ENCODE measurements at places on chromosomes 7 and 10. TPM values are rescaled to one million over a fixed set of nuclear protein-coding genes. Genes with fewer than 3 reads are reported as not detected.
A peak's percentile ranks its signal among the peaks of the same experiment; 100 is the strongest.

DNA sequence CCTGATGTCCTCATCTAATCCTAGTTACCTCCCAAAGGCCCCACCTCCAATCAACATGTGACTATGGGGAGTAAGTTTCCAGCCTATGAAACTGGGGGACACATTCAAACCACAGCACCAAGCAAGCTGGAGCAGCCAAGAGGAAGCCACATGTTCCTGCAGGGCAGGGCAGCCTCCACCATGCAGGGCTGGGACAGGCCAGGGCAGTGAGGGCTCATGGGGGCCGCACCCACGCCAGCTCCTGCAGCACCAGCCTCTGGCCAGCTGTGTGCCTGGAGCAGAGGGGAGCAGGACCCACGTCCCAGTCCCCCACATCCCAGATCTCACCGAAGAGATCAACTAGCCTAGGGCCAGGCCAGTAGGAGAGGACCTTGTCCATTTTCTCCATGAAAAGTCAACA lies 85.9 kb upstream of the INSIG1 start:
- no peak for DNase-seq

DNA sequence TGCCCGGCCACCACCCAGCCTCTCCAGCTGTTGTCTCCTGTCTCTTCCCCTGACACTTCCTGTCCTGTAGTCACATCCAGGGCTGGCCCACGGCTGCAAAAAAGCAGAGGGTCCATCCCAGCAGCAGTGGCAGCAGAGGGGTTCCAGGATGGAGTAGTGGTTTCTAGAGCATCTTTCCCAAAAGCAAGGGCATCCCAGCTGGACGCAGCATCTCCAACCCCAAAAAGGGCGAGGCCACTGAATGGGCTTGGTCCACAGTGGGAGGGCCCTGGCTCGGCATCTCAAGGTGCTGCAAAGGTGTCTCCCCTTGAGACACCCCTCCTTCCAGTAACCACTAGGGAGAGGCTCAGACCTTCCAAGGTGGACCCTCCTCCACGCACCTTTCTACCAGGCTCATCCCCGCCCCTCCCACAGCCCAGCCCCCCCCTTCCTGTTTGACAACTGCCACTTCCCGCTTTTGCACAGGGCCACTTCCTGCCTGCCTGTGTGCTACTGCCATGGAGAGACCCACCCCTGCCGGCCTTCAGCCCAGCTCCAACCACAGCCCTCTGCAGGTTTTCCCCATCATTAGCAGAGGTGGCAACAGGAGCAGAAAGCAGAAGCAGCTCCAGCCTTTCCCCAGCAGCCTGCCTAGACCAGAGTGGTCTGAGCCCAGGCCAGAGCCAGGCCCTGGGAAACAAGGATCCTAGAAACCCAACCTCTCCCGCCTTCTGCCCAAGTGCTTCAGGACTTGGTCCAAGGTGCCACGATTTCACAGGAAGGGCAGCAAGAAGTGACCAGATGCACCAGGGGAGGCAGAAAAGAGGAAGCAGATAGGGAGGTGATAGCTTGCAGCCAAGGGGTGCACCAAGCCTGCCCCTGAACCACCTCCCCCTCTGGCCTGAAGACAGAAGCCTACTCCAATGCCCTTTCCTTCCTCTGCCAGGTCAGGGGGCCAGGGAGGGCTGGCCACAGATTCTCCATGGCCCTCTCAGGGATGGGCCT lies 8.6 kb downstream of the CAMK2G start:
- DNase-seq, result peak; percentile 52

DNA sequence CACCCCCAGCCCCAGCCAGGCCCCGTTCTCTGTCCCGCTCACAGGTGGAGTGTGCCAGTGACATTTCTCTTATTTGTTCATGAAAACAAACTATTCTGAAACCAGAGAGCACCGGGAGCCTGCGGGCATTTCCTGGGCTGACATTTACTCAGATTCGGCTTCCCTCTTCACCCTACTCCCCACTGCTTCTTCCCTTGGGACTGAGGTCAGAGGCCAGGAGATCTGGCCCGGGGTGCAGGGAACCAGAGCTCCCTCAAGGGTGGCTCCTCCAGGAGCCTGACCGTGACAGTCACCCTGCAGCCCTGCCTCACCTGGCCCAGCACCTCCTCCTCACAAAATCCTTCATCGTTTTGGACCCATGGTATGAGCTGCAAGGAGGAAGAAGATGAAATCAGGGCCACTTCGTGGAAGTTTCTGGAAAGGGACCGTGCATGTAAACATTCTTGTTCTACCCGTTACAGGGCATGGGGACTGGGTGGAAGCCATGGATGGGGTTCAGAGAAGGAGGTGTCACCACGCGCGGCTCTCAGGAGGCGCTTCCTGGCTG lies 12.2 kb downstream of the BHLHA15 start:
- no peak for DNase-seq

Gene DKK1
- 28.5 TPM for total RNA-seq

Gene ANKRD61
- total RNA-seq, result not detected

GRCh38 chr7:27154901-27155815 lies 1.3 kb downstream of the HOXA7 start:
- DNase-seq, result no peak

DNA sequence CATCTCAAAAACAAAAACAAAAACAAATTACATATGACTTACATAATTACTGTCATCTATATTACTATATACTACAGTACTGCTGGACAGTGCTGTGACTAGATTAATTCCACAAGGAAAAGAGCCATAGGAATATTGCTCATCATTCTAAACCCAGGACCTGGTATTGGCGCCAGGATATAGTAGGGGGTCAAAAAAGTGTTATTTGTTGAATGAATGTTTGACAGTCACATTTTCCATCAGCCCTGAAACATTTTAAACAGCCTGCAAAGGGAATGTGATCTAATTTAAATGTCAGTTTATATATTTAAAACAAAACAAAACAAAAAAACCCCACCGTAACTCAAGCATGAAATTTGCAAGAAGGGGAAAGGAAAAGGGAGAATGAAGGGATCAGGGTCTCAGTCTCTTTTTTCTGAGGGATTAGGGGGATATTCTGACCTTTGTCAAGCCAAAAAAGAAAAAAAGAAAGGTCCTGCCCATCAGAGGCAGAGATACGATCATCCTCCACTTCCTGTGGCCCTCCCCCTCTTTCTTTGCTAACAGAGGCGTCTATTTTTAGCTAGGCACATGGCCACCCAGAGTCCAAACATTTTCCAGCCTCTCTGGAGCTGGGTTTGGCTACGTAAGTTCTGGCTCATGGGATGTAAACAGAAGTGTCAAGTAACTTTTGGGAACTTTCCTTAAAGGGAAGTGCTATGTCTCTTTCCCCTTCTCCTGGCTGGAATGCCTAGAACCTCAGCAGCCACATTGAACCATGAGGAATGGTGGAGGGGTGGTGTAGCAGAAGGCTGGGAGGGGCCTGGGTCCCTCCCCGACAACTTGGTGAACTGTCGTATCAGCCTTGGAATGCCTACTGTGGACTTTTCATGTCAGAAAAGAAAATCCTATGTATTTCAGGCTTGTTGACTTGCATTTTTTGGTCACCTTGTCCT lies 44.6 kb upstream of the DLG5 start:
- no peak for DNase-seq
